ENCODE measurements at places on chromosomes 7 and 10.

DNA sequence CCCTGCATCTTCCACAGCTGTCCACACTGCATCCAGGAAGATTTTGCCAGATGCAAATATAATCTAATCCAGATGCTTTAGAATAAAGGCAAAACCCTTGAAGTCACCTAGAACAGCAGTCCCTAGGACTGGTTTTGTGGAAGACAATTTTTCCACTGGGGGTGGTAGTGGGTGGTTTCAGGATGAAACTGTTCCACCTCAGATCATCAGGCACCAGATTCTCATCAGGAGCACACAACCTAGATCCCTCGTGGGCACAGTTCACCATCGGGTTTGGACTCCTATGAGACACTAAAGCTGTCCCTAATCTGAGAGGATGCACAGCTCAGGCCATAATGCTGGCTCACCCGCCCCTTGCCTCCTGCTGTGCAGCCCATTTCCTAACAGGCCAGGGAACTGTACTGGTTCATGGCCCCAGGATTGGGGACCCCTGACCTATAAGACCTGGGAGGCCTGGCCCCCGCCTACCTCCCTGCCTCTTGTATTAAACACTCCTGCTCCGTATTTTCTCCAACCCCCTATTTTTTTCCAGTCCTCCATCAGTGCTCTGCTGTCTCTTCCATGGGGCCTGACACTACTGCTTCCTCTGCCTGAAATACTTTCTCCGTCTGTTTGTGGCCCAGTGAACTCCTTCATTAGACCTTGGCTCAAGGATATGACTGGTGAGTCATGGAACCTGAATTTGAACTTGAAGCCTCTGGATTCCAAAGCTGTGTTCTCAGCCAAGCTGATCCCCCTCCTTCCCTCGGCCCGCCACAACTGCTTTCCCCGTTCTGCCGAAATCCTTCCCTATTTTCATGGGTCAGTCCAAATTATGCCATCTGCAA lies 79.9 kb upstream of the RHEB start:
- DNase-seq: no peak

- DNase-seq: no peak
Observed at GRCh38 chr10:95039281-95039680, 30.0 kb downstream of the CYP2C8 start.

- DNase-seq: no peak
Observed at GRCh38 chr10:86342111-86342863, 24.3 kb downstream of the GRID1 start.

DNA sequence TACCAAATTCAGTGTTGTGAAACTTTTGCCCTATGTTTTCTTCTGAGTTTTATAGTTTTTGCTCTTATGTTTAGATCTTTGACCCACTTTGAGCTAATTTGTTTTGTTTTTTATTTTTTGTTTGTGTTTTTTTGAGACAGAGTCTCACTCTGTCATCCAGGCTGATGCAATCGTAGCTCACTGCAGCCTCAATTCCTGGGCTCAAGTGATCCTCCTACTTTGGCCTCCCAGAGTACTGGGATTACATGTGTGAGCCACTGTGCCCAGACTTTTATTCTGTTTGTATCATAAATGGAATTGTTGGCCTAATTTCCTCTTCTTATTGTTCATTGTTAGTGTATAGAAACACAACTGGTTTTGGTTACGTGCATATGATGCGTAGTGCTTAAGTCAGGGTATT lies 43.2 kb upstream of the ZMIZ2 start:
- DNase-seq: no peak

DNA sequence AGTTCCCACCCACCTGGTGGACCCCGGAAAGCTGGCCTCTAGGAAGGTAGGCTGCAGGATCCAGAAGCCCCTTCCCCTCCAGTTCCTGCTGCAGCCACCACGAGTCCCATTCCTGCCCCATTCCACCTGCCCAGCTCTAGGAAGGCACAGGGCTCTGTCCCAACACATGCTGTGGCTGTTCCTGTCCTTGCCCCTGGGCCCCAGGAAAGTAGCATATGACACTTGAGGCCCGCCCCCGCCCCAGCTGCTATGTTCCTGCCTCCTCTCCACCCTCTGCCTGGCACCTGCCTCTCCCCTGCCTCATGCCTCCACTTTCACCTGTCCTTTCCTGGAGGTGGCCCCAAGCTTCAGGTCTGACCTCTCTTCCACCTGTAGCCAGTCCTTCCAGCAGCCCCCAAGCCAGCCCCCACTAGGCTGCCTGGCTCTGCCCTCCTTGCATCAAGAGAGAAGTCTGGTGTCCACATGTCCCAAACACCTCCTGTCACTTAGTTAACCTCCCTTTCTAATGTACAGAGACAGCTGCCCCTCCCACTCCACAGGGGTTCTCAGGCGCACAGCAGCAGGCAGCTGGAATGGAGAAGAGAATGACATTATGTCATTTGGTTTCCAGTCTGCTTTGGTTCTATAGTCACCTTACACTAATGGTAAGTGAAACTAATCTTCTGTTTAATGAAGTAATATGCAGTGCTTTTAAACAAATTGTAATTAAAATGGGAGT lies 22.7 kb downstream of the YKT6 start:
- no peak for DNase-seq

DNA sequence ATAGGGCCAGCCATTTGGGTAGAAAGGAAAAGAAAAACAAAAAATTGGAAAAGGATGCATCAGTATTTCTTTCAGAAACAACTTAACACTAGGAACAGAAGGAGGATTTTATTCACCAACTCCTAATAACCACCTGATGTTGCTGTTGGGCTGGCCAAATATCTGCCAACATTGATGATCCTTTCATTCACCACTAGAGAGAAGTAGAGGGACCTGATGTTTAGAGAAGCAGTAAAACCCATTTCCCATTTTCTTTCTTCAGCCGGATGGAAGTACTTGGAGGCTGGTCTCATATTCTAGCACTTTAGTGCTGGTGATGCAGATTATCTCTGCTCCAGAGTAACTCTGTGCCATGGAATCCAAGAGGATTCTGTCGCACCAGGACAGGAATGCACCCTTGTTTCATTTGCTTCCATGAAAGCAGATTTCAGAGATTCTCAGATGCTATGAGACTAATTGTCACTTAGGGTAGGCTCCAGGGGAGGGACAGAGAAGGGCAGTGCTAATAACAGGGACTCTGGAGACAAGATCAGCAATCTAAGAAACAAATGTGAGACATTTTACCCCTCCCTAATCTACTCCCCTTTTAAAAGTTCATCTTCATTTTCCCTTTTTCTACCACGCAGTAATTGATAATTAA lies 3.1 kb downstream of the KLLN start:
- DNase-seq: peak; percentile 99

DNA sequence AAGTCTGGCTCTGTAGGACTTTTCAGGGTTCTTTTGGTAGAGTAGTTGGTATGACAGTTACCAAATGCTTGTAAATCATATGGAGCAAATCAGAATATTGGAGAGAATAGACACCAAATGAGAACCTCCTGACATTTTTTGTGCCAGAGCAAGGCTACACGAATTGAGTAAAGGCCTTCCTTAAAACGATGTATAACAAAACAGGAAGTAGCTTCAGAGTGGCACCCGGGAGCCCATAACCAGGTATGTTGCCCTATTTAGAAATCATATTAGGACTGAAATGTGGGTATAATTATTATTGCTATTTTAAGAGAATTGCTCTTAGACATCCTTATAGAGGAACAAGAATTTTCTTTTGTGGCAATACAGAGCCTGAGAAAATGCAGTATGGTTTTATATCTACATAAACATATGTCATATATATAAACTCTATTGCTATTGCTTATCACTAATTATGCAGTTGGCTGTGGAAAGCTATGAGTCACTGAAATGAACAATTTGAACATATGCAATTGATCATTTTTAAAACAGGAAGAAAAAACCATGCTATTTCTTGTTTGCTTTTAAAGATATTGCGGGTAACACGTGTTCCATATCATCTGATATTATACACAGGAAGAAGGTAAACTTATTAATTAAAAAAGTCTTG lies 197.4 kb upstream of the MTPN start:
- DNase-seq: no peak

GRCh38 chr7:55786901-55787300 lies 75.7 kb downstream of the SEPTIN14 start:
- no peak for DNase-seq

Data from Kasumi-1 (cell line).